ENCODE measurements at places on chromosomes 12 and 14.

DNA sequence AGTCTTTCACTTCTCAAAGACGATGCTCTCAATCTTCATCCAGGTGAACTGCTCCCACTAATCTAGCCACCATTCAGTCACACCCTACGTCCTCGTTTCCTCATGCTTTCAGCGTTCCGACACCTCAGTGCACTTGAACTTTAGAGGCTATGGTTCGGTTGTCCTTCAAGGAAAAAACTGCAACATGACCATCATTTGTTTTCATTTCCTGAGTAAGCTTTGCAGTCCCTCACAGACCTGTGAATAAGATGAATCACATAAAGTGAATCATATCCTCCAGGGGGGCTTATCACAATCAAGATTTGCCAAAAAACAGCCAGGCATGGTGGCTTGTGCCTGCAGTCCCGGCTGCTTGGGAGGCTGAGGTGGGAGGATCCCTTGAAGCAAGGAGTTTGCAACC is 80.2 kb downstream of the TMCC3 start:
- no peak for DNase-seq

DNA sequence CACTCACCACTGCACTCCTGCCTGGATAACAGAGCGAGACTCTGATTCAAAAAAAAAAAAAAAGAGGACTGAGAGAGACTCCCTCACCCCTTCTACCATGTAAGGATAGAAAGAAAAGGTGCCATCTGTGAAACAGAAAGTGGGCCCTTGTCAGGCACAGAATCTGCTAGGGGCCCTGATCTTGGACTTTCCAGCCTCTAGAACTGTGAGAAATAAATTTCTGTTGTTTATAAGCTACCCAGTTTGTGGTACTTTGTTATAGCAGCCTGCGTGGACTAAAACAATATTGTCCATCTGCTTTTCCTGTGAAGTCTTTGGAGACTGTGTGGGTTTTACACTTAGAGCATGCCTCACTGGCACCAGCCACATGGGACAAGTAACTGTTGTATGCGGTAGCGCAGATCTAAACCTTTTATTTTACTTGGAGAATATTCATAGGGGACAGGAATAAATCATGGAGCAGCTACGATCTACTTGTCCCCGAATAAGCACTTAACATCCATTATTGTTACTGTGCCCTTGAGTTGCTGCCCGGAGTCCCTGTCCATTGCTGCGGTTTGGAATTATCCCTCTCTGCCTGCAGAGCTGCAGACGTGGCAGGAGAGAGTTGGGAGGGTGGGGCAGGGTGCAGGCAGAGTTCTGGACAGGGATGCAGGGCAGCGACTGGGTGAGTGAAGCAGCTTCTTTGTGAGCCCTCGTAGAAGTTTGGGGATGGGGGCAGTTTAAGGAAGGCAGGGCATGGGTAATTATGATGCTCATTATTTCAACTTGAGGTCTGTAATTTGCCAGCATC is 52.4 kb upstream of the STON2 start:
- no peak for DNase-seq

GRCh38 chr14:65704437-65704836 is 291.9 kb downstream of the FUT8 start:
- no peak for DNase-seq

DNA sequence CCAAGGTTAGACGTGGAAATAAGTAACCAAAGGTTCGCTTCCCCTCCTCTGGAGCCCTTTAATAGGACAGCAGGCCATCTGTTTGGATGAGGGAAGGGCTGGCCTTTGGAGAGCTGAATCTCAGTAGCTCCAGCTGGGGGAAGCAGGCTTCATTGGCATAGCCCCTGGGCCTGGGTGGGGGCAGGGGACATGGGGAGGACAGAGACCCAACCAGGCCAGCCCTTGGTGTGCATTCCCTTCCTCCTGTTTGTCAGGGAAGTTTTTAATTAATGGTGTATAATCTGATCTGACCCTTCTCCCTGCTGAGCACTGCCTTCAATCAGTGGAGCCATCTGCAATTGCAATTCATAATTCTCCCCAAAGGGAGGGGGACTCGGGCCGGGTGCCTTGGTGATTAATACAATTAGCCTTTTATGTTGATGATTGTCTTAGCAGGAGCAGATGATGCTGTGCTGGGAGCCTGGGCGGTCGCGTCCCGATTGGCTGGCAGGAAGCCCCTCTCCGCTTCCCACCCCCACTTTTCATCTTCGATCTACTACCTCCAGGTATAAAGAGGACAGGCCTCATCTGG is 6.4 kb downstream of the AQP6 start:
- no peak for DNase-seq
